ENCODE measurements at places on chromosomes 2 and 18.

DNA sequence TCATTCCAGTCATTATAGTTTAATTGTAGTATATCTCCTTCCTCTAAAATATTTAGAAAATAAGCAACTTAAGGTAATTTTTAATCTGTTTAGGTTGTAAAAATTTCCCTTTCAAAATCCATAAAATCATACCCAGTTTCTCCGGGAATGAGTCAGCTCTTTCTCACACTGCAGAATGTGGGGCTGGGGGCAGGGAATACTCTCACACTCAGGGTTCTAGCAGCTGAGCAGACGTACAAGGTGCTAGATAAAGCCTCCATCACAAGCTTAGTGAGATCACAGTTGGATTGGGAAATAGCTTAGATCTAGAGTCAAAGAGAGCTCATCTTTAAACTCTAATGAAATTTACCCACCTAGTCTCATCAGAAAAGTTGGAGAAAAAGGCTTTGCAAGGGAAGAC, 79.9 kb upstream of the FAM237A start:
- DNase-seq: no peak

DNA sequence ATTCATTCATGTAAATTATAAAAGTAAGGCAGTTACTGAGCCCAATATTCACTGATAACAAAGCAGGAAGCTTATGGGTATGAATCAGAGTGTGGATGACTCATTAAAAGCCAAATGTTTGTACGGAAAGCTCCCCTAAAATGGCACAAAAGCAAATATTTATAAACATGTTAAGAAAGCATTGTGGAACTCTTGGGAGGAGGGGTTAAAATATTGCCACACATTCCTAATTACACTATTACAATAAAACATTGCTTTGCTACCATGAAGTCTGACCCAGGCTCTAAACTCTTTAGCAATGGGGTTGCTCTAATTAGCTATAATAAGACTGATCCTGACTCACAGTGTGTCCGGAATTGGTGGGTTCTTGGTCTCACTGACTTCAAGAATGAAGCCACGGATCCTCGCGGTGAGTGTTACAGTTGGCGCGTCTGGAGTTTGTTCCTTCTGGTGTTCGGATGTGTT, 110.9 kb downstream of the NAB1 start:
- no peak for DNase-seq

DNA sequence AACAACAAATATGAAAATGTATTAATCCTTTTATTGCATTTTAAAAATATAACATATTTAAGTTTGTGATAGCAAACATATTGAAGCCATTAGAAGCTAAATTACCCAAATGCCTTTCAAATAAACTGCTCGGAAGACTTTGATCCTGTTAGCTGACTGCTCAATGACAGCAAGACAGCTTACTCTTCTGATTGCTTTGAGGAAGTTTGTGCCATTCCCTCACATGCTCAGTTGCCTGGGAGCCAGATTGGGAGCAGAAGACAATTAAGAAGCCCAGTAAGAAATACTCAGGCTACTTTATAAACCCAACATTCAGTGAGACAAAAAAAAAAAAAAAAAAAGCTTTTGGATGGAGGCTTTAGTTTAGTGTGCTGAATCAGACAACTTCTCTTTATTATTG, 407.1 kb upstream of the SOX11 start:
- no peak for DNase-seq

GRCh38 chr2:50953021-50953420, 78.9 kb downstream of the NRXN1 start:
- no peak for DNase-seq

DNA sequence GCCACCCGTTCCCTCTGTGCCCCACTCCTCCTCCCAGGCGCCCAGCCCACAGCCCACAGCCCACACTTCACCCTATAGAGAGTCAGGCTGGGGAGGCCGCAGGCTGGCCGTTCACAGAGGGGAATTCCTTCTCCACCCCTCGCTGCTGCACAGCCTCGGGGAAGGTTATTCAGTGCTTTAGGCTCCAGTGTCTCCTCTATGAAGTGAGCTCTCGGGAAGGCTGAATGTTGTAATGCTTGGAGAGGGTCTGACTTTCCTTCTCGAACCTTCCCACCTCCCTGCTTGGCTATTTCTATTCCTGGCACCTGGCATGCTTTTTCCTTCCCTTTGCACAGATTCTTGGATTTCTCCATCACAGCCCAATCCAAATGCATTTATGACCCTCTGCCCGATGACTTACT, 62.5 kb upstream of the SMAD7 start:
- DNase-seq: no peak

- no peak for DNase-seq
These were observed 61.7 kb downstream of the MEX3C start for GRCh38 chr18:51135795-51136194.

DNA sequence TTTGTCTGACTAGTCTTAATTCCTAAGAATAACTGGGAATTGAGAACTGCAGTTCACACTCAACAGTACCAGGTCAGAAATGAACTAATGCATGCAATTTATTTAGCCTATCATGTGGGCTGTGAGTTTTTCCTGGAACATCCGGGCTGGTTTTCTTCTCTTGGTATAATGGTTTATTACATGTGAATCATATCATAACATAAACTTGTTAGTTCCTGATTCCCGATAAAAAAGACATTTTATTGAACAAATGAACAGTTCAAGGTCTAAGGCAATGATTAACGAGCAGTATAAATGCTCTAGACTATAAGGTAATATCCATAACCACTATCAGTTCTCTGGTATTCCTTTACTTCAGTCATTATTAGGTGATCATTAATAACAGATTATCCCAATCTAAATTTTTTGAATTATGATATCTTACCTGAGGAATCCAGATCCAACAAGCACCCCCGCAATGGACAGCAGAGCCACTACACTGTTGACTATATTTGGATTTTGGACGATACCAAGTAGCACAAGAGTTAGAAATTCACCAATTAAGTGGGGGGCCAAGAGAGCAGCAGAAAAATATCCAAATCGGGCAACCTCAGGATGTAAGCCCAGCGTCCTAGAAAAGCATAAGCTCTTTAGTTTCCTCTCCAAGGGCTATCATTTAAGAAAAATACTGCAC, 19.0 kb downstream of the ABCG5 start:
- DNase-seq: no peak

- DNase-seq: no peak
These were observed 183.1 kb downstream of the INO80D start for GRCh38 chr2:205902900-205903237.

DNA sequence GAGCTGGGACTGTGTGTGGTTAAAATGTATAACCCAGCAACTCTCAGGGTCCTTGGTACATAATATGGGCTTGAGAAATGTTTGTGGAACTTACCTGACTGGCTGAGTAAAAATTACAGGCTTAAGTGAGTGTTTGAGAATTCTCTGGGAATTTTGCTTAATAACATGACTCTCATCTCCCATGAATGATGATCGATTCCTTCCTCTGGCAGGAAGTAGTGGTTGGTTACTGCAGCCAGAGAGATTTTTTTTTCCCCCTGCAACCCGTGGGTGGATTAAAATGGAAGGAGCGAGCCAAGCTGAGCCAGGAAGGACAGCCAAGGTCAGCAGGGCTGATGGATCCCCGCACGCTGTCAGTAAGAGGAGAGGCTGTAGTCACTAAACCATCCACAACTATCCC, 40.6 kb upstream of the RFX8 start:
- DNase-seq: no peak

- DNase-seq: no peak
These were observed 44.8 kb downstream of the POLE4 start for GRCh38 chr2:75003276-75003675.

DNA sequence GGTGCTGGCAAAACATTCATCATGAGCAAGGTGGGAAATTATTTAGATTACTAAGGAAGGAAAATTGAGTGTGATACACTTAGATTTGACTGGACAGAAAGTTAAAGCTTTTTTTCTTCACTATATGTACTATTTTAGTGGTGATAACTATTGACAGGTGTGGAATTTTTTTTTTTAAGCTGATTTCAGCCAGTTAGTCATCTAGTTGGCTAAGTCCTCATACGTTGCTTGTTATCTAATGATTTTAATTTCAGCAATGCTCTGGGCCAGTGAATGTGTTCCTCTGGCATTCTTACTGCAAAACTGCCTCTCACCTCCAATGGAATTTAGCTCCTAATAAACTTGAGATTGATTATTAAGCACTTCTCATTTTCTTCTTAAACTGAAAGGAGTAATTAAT, 1223.2 kb upstream of the ACVR2A start:
- no peak for DNase-seq
